ENCODE measurements at places on chromosomes 3 and 15.

DNA sequence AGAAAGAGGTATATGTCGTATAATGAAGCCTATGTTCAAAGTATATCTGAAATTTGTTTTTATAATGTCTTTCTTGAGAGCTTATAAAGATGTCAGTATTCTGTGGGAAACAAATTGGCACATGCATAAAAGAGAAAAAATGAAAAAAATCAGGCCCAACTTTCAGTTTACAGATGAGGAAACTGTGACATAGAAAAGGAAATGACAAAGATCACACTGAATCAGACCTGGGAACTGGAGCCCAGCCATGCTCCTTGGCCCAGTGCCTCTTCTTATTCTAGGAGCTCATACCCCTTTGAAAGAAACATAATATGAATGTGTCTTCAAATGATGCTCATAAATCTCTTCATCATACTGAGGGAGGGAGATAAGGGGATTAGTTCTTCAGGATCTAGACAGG, 48.4 kb downstream of the TMEM44 start:
- no peak for DNase-seq

- DNase-seq = no peak
Measured at GRCh38 chr3:130276203-130276803, 69.2 kb upstream of the COL6A5 start.

DNA sequence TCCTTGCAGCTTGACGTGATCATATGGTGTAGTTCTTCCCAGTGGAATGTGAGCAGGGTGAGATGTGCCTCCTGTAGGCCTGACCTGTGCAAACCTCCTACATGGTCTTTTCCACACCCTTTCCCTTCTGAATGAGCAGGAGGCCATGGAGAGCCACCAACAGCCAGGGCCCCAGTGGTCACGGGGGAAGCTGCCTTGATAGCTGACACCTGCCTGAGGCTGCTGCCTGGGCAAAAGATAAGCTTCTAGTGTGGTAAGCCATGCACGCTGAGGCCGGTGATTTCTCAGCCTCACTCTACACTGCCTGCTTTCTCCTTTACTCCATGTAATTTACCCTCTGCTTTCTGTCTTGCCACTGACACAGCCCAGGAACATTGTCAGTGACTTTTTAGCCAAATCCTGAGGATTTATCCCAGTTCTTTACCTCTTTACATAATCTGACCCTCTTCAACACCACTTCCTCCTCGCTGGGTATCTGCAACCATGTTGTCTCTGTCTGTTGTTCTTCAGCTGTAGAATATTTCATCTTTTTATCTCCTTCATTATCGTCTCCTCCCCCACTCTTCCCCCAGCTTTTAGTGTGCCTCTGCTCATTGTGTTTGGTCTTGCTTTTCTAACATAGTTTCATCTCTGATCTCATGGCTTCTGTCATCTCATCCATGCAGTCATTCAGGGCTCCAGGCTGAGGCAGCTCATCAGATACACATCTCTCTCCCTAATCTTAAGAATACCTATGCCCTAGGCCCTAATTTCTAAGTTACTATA, 11.2 kb upstream of the KBTBD12 start:
- no peak for DNase-seq

DNA sequence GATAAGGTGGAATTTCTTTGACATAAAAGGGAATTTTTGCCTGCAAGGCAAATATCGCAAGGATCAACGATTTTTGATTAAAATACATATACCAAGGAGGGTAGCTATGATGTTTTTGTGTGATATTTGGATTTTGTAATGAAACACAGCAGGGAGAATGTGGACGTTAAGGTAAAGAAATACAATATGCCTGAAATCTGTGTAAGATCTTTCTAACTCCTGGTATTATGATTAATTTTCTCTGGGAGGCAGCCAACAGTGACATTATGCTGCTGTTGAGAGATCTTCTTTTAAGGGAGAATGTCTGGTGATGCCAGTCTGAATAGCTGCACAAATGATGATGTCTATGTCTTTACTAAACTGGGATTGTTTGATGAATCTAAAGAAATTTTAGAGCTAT, 972.2 kb downstream of the SQOR start:
- DNase-seq = no peak

All from GOT3 (cell line).